ENCODE measurements at places on chromosomes 3 and 15.

- no peak for DNase-seq
Observed at GRCh38 chr3:67691207-67691606, 36.8 kb upstream of the SUCLG2 start.

DNA sequence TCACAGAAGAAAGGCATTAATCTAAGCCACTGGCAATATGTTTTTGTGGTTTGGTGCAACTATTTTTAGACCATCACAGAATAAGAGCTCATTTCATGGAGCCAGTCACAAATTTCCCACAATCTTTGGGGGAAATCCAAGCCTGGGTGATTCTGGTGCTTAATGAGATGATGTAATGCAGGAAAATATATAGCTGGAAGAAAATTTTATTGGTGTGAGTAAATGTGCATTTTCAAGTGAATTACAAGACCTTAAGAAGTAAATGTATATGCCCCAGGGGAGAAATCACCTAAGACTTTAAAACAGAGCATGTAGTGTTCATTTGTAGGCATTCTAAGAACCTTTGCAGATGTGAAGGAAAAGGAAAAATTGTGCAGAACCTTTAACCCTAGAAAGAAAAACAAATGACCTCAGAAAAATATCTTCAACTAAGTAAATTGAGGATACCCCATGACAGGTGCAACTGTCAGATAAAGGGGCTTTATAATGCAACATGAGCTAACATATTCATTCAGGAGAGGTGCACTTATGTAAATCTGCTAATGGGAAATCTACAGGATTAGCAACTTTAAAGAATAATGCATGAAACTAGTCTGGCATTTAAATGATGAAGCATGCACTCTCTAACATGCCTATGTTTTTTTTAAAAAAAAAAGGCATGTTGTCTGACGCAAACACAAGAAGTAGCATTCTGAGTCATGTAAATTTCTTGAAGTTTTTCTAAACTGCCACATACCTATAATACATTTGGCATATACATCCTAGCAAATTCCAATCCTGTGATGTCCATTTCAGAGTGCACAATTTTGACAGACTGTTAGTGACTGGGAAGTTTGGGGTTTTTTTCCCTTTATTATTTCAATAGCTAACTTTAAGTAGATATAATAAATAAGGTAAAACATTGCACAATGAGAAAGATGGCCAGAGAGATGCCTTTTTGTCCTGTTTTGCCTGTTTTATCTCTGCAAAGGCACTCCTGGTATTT lies 105.1 kb downstream of the MEX3B start:
- no peak for DNase-seq

- no peak for DNase-seq
Observed at GRCh38 chr15:100781061-100781960, 98.3 kb upstream of the ALDH1A3 start.

- no peak for DNase-seq
Observed at GRCh38 chr3:134007819-134008218, 21.9 kb downstream of the SLCO2A1 start.

- DNase-seq: no peak
Observed at GRCh38 chr3:129599607-129600006, 6.9 kb downstream of the PLXND1 start.

- no peak for DNase-seq
Observed at GRCh38 chr3:10672422-10672821, 143.6 kb upstream of the SLC6A11 start.

GRCh38 chr15:86743283-86743903 lies 663.7 kb downstream of the AGBL1 start:
- no peak for DNase-seq

- no peak for DNase-seq
Observed at GRCh38 chr3:52321481-52321880, 5.4 kb downstream of the DNAH1 start.

Measured in spleen (tissue), 13 donors.